ENCODE measurements at places on chromosomes 7 and 10.

- DNase-seq, result no peak
Measured at GRCh38 chr7:131555552-131556052, 826 bp downstream of the PODXL start.

- no peak for DNase-seq
Measured at GRCh38 chr10:24886290-24886680, 66.1 kb downstream of the PRTFDC1 start.

- DNase-seq, result no peak
Measured at GRCh38 chr7:38539477-38540081, 91.6 kb downstream of the AMPH start.

DNA sequence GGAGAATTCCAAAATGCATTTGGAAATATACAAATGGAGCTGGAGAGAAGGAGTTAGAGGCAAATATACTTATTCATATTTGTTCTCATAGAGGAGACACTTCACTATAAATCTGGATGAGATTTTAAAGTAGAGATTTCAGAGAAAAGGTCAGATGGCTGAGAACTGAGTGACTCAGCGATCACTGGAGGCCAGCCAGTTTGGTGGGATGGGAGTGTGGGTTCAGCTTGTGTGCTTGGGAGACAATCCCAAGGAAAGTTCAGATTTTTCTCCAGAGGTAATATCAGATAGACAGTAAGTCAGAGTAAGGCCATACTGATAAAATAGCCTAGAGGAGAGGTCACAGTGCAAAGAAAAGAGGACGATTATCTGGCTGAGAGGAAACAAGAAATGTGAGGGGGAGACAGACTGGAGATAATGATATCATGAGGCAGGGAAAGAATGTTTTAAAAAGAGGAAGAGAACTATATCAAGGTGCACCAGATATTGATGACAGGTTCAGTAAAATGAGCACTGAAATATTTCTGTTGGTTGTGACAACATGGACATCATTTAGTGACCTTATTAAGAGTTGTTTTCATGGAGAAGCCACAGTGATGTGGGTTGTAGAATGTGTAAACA lies 67.0 kb downstream of the MDFIC start:
- DNase-seq, result no peak

DNA sequence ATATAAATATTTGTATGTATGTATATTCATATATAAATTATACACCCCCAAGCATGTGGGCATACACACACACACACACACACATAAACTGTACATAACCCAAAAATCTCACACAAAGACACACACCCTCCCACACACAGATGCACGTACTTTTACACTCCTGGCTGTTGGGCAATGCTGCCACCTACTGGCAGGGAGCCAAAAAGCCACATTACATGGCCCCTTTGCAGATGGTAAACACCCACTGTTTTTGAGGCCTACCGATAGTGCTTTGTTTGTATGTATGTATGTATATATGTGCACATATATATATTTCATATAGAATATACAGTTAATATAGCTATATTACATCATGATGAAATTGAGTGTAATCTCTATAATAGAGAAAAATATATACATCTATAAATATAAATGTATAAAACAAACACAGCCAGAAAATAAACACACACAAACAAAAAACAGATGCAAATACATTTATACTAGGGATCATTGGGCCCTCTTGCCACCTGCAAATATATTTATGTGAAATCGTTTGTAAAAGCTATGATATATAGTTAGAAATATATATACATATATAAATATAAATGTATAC lies 120.1 kb upstream of the ACBD5 start:
- DNase-seq, result no peak

Data from left forelimb (tissue), 1 donor.